ENCODE measurements at places on chromosomes 6 and 20.

- peak; percentile 72 for DNase-seq
- peak overlapping the region; percentile 78 for H3K27ac ChIP-seq
- H3K4me1 ChIP-seq = no peaks in the 10 kb centered on the region
- no peaks in the 10 kb centered on the region for H3K36me3 ChIP-seq
Measured at GRCh38 chr6:138572167-138572875, 73.0 kb upstream of the NHSL1 start.

GRCh38 chr20:4508773-4509172 lies 212.9 kb upstream of the PRND start:
- no peaks in the 10 kb centered on the region for H3K4me1 ChIP-seq
- H3K4me3 ChIP-seq = no peak overlapping the region
- no peaks in the 10 kb centered on the region for H3K27me3 ChIP-seq
- H3K36me3 ChIP-seq = no peaks in the 10 kb centered on the region
- DNase-seq = no peak

GRCh38 chr6:163780994-163781393 lies 366.5 kb downstream of the QKI start:
- H3K27me3 ChIP-seq = no peaks in the 10 kb centered on the region
- no peaks in the 10 kb centered on the region for H3K36me3 ChIP-seq
- no peak overlapping the region for H3K27ac ChIP-seq
- H3K4me1 ChIP-seq = no peaks in the 10 kb centered on the region
- DNase-seq = peak; percentile 75
- no peak overlapping the region for H3K4me3 ChIP-seq

GRCh38 chr6:170088582-170088955 lies 202.3 kb downstream of the DLL1 start:
- DNase-seq = peak; percentile 61
- H3K4me1 ChIP-seq = no peaks in the 10 kb centered on the region
- H3K27ac ChIP-seq = no peak overlapping the region

- no peak for DNase-seq
- H3K4me1 ChIP-seq = no peaks in the 10 kb centered on the region
- no peak overlapping the region for H3K27ac ChIP-seq
- peaks cover 15% of the 10 kb centered on the region for H3K27me3 ChIP-seq
Measured at GRCh38 chr20:9912858-9913434, 74.1 kb upstream of the PAK5 start.

- DNase-seq = no peak
- H3K27ac ChIP-seq = no peak overlapping the region
- no peaks in the 10 kb centered on the region for H3K36me3 ChIP-seq
- no peaks in the 10 kb centered on the region for H3K4me1 ChIP-seq
- H3K27me3 ChIP-seq = no peaks in the 10 kb centered on the region
Measured at GRCh38 chr20:36107881-36108280, 46.7 kb upstream of the EPB41L1 start.

DNA sequence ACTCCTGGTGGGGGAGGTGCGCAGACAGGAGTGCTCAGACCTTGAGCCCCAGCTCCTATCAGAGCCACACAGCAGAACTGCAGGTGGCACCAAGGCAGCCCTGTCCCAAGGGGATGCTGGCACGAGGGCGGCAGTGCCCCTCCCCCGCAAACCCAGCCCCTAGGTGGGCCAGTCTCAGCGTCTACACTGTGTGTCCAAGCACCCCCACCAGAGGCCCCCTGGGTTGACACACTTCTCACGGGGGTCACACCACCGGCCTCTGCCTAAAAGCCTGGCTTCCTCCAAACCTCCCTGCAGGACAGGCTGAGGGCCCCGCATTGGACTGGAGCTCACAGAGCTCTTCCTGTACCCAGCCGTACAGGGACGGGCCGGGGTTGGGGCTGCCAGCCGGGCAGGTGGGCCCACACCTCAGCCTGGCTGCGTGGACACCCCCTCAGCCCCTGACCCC lies 8.1 kb downstream of the SLC2A4RG start:
- no peaks in the 10 kb centered on the region for H3K4me1 ChIP-seq
- peaks cover 69% of the 10 kb centered on the region for H3K36me3 ChIP-seq
- H3K27ac ChIP-seq = no peak overlapping the region
- no peak for DNase-seq

DNA sequence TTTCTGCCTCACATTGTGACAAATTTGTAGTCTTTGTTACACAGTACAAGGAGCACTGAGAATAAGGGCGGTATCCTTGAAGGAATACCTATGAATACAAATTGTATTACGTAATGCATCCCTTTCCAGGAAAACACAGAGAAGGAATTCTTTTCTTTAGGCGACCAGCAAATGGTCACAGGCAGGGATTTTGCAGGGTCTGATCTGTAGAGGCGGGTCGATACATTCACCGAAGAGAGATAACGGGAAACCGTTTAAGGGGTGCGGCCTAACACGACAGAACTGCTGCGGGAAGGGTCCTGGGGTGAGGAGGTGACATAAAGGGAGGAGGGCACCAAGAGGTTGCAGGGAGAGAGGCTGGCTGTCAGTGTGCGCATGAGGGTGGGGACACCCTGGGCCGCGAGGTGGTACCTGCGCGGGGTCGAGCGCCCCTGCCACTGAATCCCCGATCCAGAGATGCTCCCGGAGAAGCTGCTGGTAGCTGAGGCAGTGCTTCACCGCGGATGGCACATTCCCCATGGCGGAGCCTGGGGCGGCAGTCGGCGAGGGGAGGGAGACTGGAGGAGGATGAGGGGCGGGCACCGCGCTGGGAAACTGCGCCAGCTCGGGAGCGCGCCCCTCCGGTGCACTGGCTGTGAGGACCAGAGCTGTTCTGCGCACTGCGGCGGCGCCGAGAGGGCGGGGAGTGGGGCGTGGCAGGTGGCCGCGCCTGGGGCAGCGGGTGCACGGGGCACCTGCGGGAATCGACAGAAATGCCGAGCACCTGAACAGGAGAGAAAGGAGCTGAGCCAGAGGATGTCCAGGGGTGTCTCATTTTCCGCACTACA lies at the start of gene HMGCLL1:
Gene HMGCLL1, minus strand, starts transcription at position 656 of the 827 bp plus-strand sequence. Its CDS starts 137 bp downstream, at position 519.
- peak; percentile 54 for DNase-seq
- peaks cover 6% of the 10 kb centered on the region for H3K4me1 ChIP-seq
- no peaks in the 10 kb centered on the region for H3K36me3 ChIP-seq
- H3K27ac ChIP-seq = peak within 1 kb of the TSS; percentile 49
- H3K27me3 ChIP-seq = no peaks in the 10 kb centered on the region
- H3K4me3 ChIP-seq = peak within 1 kb of the TSS; percentile 19

- H3K4me1 ChIP-seq = no peaks in the 10 kb centered on the region
- no peaks in the 10 kb centered on the region for H3K27me3 ChIP-seq
- DNase-seq = no peak
- H3K36me3 ChIP-seq = no peaks in the 10 kb centered on the region
- no peak overlapping the region for H3K27ac ChIP-seq
Measured at GRCh38 chr6:84089552-84089951, 56.0 kb downstream of the MRAP2 start.

DNA sequence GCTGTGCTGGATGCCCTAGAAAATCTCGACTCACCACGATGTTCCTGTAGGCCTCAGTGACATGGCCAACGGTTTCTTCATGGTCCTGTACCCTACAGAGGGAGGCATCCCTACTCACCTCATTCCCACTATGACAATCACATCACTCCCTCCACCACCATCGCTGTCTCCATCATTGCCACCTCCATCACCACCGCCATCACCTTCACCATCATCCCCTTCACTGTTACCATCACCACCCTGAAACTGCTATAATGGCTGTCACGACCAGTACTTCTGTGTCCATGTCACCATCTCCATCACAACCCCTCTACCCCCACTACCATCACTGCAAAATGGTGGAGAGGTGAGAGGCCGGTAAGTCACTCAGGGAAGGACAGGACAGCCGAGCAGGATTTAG lies 29.8 kb upstream of the MRPS18A start:
- peaks cover 47% of the 10 kb centered on the region for H3K4me1 ChIP-seq
- no peak overlapping the region for H3K4me3 ChIP-seq
- H3K27me3 ChIP-seq = no peaks in the 10 kb centered on the region

- DNase-seq = no peak
- no peak overlapping the region for H3K4me3 ChIP-seq
- no peak overlapping the region for H3K27ac ChIP-seq
- H3K36me3 ChIP-seq = peaks cover 16% of the 10 kb centered on the region
- H3K4me1 ChIP-seq = no peaks in the 10 kb centered on the region
- no peaks in the 10 kb centered on the region for H3K27me3 ChIP-seq
Measured at GRCh38 chr20:20609522-20609921, 102.9 kb downstream of the RALGAPA2 start.

GRCh38 chr6:37515712-37516075 lies 16.0 kb upstream of the CCDC167 start:
- no peak overlapping the region for H3K4me3 ChIP-seq
- no peaks in the 10 kb centered on the region for H3K36me3 ChIP-seq
- peaks cover 31% of the 10 kb centered on the region for H3K27me3 ChIP-seq
- no peak for DNase-seq
- H3K27ac ChIP-seq = no peak overlapping the region

DNA sequence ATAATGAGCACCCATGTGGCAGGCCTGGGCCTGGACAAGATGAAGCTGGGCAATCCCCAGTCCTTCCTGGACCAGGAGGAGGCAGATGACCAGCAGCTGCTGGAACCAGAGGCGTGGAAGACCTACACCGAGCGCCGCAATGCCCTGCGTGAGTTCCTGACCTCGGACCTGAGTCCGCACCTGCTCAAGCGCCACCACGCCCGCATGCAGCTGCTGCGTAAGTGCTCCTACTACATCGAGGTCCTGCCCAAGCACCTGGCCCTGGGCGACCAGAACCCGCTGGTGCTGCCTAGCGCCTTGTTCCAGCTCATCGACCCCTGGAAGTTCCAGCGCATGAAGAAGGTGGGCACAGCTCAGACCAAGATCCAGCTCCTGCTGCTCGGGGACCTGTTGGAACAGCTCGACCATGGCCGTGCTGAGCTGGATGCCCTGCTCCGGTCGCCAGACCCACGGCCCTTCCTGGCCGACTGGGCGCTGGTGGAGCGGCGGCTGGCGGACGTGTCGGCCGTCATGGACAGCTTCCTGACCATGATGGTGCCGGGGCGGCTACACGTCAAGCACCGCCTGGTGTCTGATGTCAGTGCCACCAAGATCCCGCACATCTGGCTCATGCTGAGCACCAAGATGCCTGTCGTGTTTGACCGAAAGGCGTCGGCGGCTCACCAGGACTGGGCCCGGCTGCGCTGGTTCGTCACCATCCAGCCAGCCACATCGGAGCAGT lies 1.9 kb downstream of the FNDC11 start:
- H3K4me3 ChIP-seq = no peak overlapping the region
- no peaks in the 10 kb centered on the region for H3K27me3 ChIP-seq
- H3K36me3 ChIP-seq = no peaks in the 10 kb centered on the region
- no peak overlapping the region for H3K27ac ChIP-seq

DNA sequence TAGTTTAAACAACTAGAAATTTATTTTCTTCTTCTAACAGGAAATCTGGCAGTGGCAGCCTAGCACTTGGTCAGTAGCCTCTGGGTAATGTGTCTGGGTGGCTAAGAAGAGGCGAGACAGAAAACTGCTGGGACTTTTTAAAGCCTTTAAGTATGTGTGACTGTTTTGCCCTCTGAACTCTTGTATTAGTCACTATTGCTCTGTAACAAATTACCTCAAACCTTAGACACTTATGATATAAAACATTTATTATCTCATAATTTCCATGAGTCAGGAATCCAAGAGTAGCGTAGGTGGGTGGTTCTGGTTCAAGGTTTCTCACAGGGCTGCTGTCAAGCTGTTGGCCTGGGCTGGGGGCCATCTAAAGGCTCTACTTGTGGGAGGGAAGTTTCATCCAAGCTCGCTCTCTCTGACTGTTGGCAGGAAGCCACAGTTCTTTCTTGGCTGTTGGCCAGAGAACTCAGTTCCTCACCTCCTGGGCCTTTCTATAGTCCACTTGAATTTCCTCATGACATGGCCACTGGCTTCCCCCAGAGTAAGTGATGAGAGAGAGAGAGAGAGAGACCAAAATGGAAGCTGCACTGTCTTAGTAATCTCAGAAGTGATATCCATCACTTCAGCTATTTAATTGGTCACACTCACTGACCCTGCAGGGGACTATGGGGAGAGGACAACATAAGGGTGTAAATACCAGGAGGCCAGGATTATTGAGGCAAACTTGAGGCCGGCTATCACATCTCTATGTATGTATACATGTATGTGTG lies 17.4 kb upstream of the TBC1D22B start:
- peak; percentile 94 for DNase-seq
- H3K4me3 ChIP-seq = no peak overlapping the region
- no peaks in the 10 kb centered on the region for H3K27me3 ChIP-seq
- peaks cover 20% of the 10 kb centered on the region for H3K4me1 ChIP-seq
- H3K27ac ChIP-seq = peak overlapping the region; percentile 74
- H3K36me3 ChIP-seq = no peaks in the 10 kb centered on the region

DNA sequence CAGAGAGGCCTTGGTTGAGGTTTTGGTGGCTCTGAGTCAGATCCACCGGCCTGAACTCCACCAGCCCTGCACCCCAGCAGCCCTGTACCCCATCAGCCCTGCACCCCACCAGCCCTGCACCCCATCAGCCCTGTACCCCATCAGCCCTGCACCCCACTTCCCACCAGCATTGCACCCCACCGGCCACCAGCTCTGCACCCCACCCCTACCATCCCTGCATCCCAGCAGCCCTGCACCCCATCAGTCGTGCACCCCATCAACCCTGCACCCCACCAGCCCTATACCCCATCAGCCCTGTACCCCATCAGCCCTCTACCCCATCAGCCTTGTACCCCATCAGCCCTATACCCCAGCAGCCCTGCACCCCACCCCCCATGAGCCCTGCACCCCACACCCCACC lies 14.3 kb upstream of the CHRNA4 start:
- DNase-seq = no peak
- peaks cover 77% of the 10 kb centered on the region for H3K27me3 ChIP-seq
- H3K36me3 ChIP-seq = no peaks in the 10 kb centered on the region
- H3K27ac ChIP-seq = no peak overlapping the region

GRCh38 chr20:11702721-11703518 lies 214.8 kb upstream of the BTBD3 start:
- no peaks in the 10 kb centered on the region for H3K36me3 ChIP-seq
- H3K27ac ChIP-seq = no peak overlapping the region
- no peak overlapping the region for H3K4me3 ChIP-seq
- no peak for DNase-seq

GRCh38 chr6:137033828-137034227 lies 10.9 kb downstream of the IL20RA start:
- no peak for DNase-seq
- no peaks in the 10 kb centered on the region for H3K36me3 ChIP-seq
- no peak overlapping the region for H3K4me3 ChIP-seq
- no peak overlapping the region for H3K27ac ChIP-seq
- H3K27me3 ChIP-seq = peaks cover under 1% of the 10 kb centered on the region

- peak overlapping the region; percentile 99 for H3K27ac ChIP-seq
- peaks cover 20% of the 10 kb centered on the region for H3K36me3 ChIP-seq
- no peaks in the 10 kb centered on the region for H3K27me3 ChIP-seq
- no peak for DNase-seq
- H3K4me1 ChIP-seq = peaks cover 64% of the 10 kb centered on the region
Measured at GRCh38 chr20:23083553-23084220, 2.4 kb downstream of the CD93 start.

DNA sequence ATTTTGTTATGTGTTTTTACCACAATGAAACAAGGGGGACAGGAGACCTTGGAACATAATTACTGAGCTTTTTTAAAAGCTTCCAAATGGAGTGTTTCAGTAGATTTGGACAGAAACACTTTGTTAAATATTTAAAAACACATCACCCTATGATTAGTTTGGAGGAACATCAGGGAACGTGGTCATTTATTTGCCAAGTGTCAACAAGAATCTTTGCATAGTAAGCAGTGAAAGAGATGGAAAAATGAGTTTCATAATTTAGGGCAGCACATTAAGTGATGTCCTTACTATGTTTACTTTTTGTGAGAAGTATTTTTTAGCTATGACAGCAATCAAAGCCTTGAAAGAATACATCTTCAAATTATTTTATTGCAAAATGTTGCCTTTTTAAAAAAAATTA lies 82.6 kb downstream of the PROKR2 start:
- H3K4me3 ChIP-seq = no peak overlapping the region
- DNase-seq = no peak
- H3K27ac ChIP-seq = no peak overlapping the region

- H3K4me3 ChIP-seq = no peak overlapping the region
- H3K27me3 ChIP-seq = no peaks in the 10 kb centered on the region
Measured at GRCh38 chr6:156934069-156934460, 156.9 kb downstream of the ARID1B start.

All from heart left ventricle (tissue), 16 donors.